ENCODE measurements at places on chromosomes 3 and 15.

DNA sequence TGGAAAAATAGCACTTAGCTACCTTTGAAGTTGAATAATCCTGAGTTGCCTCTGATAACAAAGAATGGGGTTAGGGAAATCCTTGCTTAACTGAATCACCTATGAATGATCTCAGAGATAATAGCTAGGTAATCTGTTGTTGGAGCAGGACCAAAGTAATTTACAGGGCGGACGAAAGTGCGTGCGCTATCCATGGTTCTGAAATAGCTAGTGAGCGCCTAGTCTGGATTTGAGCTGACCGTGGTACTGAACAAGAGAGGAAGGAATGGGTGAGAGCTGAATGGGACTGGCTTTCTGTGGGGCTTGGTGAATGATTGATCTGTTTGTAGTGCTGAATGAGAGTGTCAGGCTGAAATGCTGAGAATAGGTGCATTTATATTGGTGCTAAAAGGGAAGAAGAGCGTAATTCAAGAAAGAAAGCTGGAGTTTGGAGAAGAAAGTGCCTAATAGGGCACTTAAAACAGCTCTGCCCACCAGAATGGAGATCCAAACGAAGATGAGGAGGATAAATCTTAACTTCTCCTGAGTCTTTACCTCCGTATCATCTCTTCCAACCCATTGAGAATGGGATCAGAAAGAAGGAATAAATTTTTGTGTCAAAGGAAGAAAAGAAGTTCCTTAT lies 10.1 kb downstream of the SCN10A start:
- DNase-seq = no peak

GRCh38 chr3:179750720-179751328 lies 98.0 kb downstream of the USP13 start:
- no peak for DNase-seq

GRCh38 chr15:59300618-59301139 lies 72.0 kb downstream of the MYO1E start:
- no peak for DNase-seq

DNA sequence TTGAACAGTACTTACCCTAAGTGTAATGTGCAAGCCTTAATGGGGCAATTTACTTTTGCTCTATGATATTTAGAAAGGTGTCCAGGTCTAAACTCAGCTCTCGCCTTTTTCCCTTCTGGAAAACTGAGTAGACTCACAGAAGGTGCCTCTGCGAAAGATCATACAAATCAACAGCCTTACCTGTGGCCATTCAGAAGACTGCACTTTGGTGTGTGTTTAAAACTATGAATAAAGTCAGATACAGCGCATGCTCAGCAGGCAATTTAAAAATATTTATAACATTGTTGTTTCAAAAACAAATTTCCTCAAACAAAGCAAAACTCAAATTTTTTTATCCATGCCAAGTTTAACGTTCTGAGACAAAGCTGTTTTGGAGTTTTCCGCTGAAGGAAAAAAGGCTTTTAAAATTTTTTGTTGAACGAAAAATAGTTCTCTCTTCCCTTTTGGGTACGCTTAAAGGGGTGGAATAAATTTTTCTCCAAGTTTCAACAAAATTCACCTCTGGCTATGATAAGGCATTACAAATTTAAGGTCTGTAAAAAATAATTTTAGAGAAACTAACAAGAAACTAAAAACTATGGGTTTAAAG lies 156.3 kb downstream of the TIGIT start:
- DNase-seq = no peak

DNA sequence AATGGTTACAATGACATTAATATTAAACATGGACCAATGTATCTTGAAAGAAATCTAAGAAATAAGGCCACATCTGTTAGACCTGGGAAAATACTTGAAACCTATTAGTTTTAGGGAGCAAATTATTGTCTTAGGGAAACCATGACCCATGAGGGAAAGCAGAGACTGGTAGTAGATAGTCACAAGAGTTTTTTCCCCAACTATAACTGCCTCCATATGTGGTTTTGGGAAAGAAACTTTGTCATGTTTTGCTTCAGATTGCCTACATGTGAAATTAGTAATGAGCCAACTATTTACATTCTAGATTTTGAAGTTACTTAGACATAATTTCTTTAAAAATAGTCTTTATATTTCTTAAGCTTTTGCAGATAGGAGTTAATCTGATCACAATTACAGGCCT lies 474.9 kb downstream of the ROBO2 start:
- DNase-seq = no peak

GRCh38 chr3:38000965-38001455 lies 10.4 kb downstream of the VILL start:
- DNase-seq = no peak

DNA sequence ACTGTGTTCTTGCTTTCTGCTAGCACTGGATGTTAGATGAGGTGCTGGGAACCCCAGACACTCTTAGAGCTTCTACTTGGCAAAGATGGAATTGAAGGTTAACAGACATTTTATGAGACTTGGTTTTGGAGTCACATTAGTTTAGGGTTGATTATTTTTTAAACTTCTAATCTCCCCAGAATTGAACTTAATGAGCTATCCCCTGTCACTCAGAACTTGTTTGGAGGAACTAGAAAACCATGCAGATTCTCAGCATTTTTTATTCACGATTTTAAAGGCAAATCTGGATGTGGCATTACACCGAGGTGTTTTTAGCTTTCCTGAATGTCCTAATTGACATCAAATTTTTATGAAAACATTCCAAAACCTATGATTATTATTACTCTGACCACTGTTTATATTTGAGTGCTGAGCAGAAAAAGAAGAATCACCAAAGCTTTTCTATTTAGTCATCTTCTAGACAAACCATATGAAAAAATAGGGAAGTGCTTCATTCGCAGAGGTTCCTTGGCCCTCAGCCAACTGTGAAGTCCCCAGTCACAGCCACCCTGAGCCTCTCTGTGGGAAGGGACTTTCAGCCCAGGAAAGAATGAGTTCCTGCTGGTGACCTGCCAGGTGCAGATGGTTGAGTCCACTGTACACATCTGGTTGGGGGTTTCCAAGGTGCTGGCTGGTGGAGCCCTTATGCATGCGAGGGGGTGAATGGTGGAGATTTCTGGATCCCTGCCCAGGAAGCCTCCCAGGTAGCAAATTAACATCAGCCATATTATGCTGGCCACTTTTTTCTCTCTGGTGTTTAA lies 196.0 kb upstream of the TOPAZ1 start:
- DNase-seq = no peak

DNA sequence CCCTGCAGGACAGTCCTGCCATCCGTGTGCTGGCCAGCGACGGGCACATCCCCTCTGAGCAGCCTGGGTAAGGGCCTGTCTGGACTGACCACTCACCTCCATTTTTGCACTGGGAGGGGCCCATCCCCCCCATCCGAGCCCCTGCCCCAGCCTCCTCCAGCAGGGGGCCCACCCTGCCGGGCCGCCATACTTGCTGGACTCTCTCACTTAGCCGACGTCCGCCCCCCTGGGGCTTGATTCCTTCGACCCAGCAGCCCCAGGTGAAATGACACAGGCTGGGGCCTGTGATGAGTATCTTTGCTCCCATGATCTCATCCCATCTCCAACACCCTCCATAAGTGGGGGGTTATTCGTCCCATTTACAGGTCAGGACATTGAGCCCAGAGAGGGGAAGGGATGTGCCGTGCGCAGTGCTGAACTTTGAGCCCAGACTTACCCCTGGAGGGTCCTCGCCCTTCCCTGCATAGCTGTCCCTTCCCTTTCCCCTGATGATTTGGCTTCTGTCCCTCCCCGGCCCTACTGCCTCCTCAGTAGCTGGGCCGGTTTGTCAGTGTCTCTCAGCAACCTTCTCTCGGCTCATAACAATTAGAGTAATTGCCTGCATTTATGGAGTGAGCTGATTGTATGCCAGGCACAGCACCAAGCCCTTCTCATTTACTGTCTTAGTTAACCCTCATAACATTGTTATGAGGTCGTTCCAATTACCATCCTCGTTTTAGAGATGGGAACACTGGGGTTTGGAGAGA lies 4.2 kb downstream of the LMAN1L start:
- no peak for DNase-seq
